NCI-H1105 treated with DMSO at 0.1 percent for 48 hours (cell line): ENCODE measurements at places on chromosomes 2 and 18.

DNA sequence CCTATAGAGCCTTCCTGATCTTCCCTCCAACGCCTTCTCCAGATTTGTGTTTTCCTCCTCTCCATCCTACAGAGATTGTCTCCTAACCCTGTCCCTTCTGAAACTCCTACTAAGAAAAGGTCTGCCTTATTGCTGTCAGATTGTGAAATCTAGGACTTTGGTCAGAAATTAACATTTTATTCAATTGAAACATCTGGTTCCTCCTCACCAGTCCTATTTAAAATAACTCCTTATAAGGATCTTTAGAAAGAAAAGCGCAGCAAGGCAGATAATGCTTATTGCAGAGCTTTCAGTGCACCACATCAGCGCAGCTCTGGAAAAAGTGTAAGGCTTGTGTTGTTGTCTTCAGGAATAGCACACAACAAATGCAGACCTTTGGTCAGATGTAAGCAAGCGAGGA is 477.8 kb upstream of the CHST9 start:
- no peak for DNase-seq

- no peak for DNase-seq
These were observed 244.5 kb upstream of the ID2 start for GRCh38 chr2:8437228-8437948.

DNA sequence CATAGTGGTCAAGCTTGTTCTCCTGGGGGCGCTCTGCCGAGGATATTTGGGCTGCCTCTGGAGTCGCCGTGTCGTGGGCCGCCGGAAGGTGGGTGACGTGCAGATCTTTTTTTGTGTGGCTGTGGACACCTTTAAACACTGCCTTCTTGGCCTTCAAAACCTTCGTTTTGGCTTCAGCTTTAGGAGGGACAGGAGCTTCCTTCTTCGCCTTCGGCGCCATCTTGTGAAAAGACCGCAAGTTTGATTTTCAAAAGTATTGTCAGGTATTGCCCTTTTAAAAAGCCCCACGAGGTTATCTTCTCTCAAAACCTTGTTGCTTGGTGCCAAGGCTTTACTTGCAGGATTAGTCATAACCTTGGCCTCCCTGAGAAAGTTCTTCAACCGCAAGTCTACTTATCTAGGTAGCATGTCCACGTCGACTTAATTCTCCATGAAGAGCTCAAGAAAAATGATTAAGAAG is 20.8 kb downstream of the LAMA3 start:
- DNase-seq: no peak

DNA sequence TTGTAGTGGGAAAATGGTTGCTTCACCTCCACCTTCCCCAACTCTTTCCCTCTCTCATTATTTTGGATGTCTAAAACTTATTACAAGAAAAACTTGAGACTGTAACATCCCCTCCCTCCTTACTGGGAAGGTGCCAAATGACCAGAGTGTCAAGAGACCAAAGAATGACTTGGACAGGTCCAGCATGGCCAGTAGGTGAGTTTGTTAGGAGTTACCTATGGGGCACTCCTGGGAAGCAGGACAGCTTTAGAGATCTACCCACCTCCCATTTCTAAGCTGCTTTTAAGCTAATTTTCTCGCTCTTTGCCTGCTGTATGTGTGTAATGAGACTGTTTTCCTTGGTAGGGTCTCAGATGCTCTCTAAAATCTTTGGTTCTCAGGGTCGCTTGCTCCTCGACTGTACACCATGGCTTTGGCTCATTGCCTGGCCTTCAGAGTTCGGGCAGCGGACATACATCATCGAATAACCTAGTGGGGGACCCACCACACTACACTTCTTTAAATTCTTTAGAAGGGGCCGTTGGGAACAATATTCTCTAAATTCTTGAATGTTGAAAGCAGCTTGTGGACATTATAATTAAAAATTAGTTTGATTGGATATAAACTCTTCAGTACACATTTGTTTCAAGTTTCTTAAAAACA is 45.2 kb downstream of the SLC30A6 start:
- no peak for DNase-seq

- DNase-seq: no peak
These were observed 295.2 kb downstream of the NBAS start for GRCh38 chr2:15265889-15266288.

DNA sequence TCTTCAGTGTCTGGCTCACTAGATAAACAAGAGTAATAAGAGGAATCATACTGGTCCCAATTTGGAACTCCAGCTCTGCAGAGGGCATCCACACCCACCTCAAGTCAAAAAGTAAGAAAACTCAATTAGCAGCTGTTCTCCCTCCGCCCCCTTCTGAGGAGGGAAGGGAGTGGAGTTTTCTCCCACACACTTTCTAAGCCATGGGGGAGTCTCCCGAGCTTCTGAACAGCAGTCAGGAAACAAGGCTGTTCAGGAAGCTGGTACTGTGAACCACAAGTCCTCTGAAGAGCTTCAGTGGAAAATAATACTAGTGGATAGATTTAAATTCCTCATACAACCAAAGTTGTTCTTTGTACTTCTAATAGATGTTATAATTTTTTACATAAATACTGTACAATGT is 32.9 kb upstream of the SPTBN1 start:
- DNase-seq: no peak

DNA sequence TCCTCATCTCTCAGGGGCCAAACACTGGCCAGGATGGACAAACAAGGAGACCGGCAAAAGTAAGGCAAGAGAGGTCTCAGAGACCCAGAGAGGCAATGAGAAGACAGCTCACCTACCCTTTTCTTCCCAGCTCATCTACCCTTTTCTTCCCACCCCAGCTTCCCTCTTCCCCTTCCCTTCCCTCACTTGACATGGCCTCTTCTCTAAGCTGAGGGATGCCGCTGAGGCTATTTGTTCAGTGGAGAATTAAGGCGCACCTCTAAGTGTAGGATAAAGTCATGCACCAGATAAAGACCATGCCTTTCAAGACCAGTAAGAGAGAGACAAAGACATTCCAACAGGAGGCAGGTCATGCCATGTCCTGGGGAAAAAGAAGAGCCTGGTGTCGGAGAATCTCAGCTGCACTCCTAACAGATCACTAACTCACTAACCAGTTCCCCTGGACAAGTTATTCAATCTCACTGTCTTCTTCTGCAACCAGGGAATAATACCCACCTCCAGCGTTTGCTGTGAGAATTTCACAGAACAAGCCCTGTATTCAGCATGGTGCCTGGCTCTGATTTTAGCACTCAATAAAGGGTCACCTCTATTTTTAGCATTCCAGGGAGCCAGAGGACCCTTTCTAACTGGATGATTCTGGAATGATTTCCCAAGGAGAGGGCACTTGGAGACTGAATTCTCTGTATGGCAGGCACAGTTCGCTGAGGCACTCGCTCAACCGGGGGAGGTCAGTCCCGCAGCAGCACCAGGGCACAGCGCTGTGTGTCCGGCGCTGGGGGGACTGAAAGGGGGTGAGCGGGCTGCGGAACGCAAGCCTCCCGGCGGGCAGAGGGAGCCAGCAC is 3.0 kb upstream of the FOSL2 start:
- DNase-seq: no peak

GRCh38 chr2:166373951-166374350 is 1.8 kb downstream of the SCN9A start:
- peak; percentile 77 for DNase-seq

- DNase-seq: no peak
These were observed 280.2 kb upstream of the SOX11 start for GRCh38 chr2:5412001-5412400.

GRCh38 chr2:17373041-17373440 is 145.2 kb downstream of the RAD51AP2 start:
- DNase-seq: no peak

DNA sequence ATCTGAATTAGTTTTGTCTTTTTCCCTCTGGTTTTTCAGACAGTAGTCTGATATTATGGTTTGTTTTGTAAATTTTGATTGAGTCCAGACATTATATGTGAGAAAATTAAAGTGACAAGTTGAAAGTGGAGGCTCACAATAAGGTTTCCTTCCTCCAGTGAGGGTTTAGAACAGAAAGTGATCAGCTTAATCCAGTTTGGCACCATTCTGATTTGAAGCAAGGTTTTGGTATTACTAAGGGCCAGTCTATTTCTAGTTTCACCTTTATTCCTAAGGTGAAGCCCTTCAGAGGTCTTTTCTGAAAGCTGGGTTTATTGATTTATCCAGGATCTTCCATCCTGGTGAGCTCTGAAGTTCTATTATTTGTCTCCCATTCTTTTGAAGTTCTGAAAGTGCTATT is 68.7 kb downstream of the CDC42EP3 start:
- no peak for DNase-seq

GRCh38 chr18:52060607-52061304 is 279.2 kb upstream of the DCC start:
- DNase-seq: peak; percentile 66

DNA sequence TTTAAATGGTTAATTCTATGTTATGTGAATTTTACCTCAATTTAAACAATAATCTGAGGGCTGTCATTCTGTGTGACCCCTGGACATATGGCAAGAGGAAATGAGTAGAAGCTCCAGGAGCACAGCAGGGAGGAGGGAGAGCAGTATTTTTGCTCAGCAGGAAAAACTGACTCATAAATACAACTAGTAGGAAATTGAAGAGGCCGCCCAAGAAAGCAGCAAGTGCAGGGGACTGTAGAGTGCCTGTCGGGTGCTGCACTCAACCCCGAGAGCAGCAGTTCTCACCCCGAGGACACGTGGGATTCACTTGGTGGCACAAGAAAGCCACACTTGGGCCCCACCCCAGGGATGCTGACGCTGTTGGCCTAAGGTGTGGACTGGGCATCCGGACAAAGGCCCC is 60.8 kb downstream of the NPAS2 start:
- DNase-seq: no peak

GRCh38 chr2:225602205-225602604 is 202.7 kb downstream of the NYAP2 start:
- DNase-seq: no peak

- DNase-seq: peak; percentile 52
These were observed 655 bp downstream of the RND3 start for GRCh38 chr2:150486539-150487484.

- DNase-seq: no peak
These were observed 13.2 kb downstream of the BMP10 start for GRCh38 chr2:68857855-68858456.

DNA sequence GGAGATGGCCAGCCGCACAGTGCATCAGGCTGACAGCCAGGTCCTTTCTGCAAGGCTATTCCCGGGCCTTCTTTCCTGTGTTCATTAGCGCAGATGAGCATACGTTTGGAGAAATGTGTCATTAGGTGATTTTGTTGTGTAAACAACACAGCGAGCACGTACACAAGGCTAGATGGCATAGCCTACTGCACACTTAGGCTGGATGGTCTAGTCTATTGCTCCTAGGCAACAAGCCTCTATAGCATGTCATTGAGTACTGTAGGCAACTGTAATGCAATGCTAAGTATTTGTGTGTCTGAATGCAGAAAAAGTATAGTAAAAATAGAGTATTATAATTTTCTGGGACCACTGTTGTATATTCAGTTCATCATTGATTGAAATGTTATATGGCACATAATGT is 50.9 kb upstream of the PHLPP1 start:
- DNase-seq: no peak

DNA sequence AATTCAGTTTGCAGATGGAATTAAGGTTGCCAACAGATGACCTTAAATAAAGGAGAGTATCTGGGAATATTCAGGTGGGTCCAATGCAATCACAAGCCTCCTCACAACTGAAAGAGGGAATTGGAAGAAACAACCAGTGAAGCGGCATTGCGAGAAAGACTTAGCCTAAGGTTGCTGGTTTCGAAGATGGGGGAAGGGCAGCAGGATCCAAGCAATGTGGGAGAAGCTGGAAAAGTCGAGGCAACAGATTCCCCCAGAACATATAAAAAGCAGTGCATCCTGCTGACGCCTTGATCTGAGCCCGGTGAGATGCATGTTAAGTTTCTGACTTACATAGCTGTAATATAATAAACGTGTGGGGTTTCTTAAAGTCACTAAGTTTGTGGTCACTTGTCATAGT is 162.5 kb downstream of the NDUFA10 start:
- no peak for DNase-seq

- no peak for DNase-seq
These were observed 8.1 kb upstream of the RPIA start for GRCh38 chr2:88683160-88684021.

- DNase-seq: no peak
These were observed 221.1 kb downstream of the ANAPC1 start for GRCh38 chr2:111662771-111663470.

GRCh38 chr18:47206945-47207637 is 30.9 kb upstream of the IER3IP1 start:
- DNase-seq: no peak

GRCh38 chr2:228987441-228988155 is 283.5 kb downstream of the PID1 start:
- no peak for DNase-seq

DNA sequence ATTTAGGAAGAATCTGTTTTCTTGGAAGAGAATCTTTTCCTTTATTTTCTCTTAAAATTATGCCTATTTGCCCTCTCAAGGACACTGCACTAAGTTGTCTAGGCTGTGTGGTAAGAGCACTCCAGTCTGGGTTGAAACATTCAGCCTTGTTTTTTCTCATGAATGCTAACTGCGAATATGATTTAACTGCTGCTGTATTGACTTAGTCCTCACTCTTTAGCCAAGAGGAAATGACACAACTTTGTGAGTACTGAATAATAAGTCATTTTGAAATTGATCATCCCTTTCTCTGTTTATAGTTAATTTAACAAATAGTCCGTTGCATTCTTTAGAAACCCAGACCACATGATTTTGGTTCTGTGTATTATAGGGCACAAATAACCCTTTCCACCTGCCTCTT is 4.5 kb upstream of the RND3 start:
- no peak for DNase-seq

- no peak for DNase-seq
These were observed 890.4 kb downstream of the TRIB2 start for GRCh38 chr2:13607139-13607538.

DNA sequence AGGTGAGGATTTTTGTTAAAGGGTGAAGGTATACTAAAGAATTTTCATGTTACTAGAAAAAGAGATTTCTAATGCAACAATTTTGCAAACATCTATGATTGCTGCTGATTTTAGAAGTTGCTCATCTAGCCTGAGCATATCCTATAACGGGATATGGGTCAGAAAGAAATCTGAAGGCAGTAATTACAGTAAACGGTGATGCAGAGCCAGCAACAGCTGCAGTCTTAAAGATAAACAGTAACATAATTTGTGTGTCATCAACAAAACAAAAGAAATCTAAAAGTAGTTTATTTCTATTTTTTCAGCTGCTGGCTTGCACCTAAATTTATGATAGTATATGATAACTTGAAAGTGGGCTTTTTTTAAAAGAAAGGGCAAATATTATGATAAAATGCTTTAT is 215.7 kb downstream of the SLC4A10 start:
- peak; percentile 44 for DNase-seq

DNA sequence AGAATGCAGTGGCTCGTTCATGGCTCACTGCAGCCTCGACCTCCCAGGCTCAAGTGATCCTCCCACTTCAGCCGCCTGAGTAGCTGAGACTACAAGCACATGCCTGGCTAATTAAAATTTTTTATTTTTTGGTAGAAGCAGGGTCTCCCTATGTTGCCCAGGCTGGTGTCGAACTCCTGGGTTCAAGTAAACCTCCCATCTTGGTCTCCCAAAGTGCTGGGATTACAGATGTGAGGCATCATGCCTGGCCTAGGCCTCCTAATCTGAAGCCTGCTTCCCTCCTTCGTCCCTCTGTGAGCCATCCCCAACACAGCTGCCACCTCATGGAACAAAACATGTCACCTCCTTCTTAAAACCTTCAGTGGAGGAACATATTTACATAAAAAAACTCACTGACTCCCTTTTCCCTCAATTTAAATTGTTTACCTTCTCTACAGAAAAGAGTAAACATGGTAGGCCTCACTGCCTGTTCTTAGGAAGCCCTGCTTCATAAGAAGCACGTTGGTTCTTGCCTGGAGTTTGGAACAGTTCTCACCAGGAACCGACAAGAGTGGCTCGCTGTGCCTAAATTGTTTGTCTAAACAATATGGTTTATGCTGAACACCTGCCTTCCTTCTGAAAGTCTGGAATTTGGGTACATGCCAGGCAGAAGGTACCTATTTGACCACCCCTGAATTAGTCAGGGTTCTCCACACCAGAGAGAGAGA is 12.1 kb upstream of the RHOB start:
- peak; percentile 89 for DNase-seq
